ENCODE measurements at places on chromosomes 13 and 19.

DNA sequence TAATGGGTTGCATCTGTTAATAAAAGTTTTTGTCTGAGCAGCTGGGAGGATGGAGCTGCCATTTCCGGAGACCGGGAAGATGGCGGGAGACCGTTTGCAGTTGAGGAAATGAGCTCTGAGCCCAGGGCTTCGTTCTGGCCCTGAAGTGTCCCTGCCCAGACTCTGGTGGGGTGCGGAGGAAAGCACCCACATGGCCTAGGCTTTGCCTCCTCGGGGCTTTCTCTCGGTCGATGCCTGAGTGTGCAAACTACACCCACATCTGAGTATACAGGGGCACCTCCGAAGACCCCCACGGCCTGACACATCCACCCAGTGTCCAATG is 15.6 kb upstream of the NANOS3 start:
- no peak for DNase-seq

GRCh38 chr19:16825312-16826052 is 3.7 kb upstream of the SIN3B start:
- DNase-seq, result no peak

DNA sequence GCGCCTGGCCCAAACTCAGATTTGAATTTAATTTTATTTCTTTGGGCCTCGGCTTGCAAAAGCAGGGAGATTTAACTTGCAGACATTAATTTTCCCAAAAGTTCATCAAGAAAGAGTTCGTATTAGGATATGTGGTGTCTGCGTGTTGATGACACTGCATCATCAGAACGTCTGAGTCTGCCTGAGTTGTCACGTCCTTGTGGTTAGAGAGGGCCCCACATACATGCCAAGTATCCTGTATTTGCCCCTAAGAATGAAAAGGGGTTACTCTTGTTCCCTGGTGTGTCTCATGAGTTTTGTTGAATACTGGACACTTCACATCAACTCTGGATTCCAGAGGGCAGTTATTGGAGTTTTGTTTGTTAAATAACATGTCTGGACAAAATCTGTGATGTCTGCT is 5.6 kb upstream of the TEX29 start:
- DNase-seq, result no peak

DNA sequence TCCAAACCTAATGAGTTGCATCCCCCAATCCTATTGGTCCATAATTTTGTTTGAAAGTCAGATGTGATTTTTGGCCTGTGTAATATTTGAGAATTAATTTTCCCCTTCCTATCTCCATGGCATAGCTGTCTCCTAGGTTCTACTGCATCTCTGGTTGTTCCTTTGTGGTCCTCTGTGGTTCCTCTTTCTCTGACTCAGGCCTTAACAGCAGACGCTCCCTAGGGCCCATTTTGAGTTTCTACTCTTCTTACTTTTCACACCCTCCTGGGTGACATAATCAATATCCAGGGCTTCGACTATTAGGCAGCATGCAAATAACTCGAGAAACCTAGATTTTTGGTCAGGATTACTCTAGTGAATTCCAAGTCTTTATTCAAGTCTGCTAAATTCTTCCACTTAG is 160.7 kb downstream of the RFC3 start:
- no peak for DNase-seq

GRCh38 chr13:94122300-94122915 is 357.1 kb downstream of the DCT start:
- DNase-seq, result no peak

DNA sequence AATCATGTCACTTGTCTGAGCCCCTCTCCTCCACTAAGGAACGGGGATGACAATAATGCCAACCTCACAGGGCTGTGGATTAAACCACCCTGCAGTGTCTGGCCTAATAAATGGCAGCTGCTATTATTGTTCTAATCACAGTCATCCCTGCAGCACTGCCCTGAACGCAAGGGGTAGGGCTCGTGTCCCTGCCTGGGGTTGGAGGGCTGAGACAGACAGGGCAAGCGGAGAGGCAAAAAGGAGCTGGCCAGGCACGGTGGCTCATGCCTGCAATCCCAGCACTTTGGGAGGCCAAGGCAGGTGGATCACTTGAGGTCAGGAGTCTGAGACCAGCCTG is 10.2 kb upstream of the KPTN start:
- no peak for DNase-seq

DNA sequence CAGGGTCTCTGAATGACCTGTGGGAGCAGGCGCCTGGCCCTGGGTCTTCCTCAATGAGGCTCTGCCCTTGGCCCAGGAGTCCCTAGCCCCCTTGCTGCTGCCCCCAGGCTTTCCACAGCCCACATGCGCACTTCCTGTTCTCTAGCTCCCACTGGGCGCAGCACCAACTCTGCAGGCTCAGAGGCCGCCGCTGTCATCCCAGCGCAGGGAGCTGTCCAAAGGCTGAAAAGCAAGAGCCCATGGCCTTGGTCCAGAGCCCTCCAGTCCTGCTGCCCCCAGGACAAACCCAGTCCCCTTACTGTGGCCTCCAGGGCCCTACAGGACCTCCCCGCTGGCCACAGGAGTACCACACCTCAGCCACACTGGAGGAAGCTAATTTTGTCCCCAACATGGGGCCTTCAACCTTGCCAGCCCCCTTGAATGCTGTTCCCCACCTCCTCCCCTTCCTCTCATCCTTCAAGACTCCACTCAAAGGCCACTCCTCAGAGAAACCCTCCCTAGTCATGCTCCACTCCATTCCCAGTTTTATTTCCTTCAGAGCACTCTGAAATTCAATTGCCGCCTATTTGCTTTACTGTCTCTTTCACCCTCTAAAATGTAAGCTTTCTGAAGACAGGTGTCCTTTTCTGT is 8.0 kb upstream of the POU2F2 start:
- DNase-seq, result peak; percentile 78

- no peak for DNase-seq
Measured at GRCh38 chr13:87052731-87053130, 618.4 kb upstream of the SLITRK5 start.

- no peak for DNase-seq
Measured at GRCh38 chr13:65584126-65584525, 1646.0 kb downstream of the PCDH9 start.

- DNase-seq, result no peak
Measured at GRCh38 chr13:59665732-59666131, 498.0 kb downstream of the DIAPH3 start.

- no peak for DNase-seq
Measured at GRCh38 chr19:51477344-51477743, 995 bp upstream of the CEACAM18 start.

DNA sequence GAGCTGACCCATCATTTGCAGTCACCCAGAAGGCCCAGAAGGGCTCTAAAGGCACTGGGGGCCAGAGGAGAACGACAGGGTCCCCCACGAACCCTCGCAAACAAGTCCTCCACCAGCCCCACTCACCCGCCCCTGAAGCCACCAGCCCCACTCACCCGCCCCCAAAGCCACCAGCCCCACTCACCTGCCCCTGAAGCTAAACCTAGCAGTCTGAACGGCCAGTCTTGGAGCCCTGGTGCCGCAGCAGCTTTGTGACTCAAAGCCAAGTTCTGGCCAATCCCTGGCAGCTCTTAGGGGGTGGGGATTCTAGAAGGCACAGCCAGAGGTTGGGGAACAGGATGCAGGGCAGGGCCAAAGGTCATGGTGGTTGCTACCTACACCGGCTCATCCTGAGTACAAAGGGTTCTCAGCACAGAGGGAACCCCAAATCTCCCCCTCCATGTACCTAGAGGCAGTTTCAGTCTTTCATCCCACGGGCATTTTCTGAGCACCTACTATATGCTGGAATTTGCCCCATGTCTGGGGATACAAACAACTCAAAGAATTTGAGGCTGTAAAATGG is at the start of gene IQCN:
Gene IQCN (minus strand): TSS at position 234 of the 562 bp plus-strand sequence. CDS start 4,974 bp downstream, outside the sequence.
- no peak for DNase-seq

DNA sequence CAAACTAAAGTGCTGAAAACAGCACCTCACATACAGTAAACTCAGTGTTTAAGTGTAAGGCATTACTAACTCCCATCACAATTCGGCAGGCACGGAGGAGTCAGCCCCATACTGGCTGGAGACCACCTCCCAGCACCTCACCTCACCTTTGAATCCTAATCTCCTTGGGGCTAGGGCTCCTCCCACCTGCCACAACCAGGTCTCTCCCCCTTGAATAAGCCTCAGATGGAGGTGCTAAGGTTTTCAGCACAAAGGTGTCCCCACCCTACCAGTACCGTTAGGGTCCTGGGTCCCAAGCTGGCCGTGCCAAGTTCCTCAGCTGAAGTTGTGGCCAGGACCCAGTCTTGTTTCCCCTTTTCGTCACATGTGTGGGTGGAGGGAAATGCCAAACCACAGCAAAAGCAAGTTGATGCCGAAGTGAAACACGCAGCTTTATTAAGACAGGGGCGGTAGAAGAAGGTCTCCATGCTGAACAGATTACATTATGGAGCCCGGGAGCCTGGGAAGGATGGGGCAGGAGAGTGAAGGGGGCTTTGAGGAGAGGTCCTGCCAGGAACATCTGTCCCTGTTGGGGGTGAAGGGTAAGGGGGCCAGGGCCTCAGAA is at the start of gene IGFLR1:
Gene IGFLR1 (minus strand): TSS at position 332 of the 604 bp plus-strand sequence. CDS start 1,272 bp downstream, outside the sequence.
- no peak for DNase-seq

DNA sequence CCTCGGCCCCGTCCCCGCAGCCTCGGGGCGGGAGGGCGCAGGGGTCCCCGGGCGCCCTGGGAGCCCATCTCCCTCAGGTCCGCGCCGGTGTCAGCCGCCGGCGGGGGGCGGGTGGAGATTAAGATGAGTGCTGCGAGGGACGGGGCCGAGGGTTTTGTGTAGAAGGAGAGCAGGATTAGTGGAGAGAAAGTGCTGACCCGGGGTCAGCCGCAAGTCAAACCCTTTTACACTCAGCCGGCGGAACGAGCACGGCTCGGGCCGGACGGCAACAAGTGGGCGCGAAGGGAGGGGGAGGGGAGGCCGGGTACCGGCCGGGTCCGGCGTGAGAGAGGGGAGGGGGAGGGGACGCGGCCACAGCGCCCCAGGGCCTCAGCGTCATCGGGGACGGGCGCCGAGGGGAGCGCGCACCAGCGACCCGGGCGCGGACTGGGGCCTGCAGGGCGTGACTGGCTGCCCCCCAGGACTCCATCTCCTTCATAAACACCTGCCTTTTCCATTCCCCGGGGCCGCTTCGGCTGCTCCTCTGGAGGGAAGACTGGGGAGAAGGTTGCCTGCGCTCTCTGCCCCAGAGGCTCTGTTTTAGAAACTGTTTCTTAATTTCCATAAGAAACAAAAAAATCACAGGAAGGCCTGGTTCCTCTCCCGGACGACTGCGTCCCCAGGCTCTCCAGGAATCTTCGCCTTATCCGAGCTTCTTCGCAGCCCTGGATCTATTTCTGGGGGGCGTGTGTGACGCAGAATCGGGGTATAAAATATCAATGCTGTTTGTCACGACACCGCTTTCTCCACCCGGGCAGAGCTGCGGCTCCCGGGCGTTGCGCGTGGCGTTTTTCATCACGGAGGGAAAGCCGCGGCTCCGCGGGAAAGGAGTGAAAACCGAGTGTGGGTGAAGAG is 6.5 kb downstream of the SOX1 start:
- DNase-seq, result no peak

- no peak for DNase-seq
Measured at GRCh38 chr19:5305163-5305562, 35.4 kb downstream of the PTPRS start.

- DNase-seq, result no peak
Measured at GRCh38 chr19:10812196-10812595, 23.8 kb downstream of the TMED1 start.

- DNase-seq, result no peak
Measured at GRCh38 chr13:94280349-94280748, 199.1 kb downstream of the DCT start.

DNA sequence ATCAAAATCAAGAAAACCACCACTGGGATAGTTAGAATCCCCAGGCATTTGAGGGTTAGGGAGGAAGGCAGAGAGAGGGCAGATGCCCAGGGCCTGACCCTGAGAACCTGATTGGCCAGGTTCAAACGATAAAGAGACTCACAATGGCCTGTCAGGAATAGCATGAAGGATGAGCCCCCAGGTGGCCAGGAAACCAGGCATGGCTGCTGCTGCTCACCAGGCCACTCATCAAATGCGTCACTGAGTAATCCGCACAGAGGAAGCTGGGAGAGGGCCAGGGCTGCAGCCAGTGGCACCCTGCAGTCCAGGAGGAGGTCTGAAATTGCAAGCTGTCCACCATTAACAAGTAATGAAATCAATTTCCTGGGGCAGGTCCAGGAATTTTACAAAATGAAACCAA is 111.3 kb downstream of the KATNAL1 start:
- no peak for DNase-seq

GRCh38 chr19:49359851-49360820 is 2.1 kb downstream of the TEAD2 start:
- no peak for DNase-seq

DNA sequence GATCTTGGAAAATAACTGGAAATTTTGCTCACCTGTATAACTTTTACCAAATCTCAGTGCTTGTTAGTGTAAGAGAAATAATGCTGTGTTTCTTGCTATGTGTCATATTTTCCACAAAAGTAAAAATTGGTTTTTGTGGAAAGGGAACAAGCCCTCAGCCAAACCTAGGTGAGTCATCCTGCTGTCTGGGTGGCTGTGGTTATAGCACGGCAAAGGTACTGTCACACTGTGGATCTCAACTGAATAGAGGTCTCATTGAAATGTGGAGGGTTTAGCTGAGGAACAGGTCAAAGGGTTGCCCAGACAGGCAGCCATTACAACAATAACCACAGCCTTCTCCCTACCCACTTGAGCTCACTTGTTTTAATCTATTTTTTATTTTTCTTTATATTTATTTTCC is 338.8 kb upstream of the DACH1 start:
- DNase-seq, result no peak

- DNase-seq, result no peak
Measured at GRCh38 chr13:22461854-22462490, 718.8 kb upstream of the SGCG start.

DNA sequence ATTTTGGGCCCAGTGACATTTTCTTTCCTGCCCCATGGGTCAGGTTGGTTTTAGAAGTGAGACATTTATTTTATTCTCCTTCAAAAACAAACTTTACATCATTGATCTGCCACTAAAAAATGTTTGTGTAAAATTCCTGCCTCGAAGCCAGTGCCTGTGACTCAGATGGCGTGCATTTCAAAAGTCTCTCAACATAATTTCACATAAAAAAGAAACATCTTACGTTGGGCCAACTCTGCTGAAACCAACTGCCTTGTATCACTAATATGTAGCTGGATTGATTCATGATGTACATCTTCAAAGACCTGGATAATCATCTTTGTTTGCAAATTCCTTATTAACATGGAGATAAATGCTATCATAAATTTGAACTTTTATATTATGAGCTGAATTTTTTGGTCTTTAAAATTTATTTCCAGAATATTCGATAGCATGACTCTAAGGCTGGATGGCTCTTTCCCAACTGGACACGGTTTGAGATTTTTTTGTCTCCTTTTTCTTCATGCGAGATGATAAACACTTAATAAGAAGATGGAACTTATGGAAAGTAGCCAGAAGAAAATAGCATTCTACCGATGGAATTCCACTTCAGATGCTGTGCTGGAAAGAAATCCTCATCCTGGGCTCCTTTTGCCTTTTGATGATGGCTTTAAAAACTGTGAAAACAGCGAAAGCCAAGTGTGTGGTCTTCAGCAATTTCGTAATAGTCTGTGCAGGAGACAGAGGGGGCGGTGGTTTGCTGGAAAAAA is 420.5 kb downstream of the FGF9 start:
- DNase-seq, result no peak

All from thymus (tissue), 14 donors.